ENCODE measurements at places on chromosomes 6 and 20.
A peak's percentile ranks its signal among the peaks of the same experiment; 100 is the strongest.

DNA sequence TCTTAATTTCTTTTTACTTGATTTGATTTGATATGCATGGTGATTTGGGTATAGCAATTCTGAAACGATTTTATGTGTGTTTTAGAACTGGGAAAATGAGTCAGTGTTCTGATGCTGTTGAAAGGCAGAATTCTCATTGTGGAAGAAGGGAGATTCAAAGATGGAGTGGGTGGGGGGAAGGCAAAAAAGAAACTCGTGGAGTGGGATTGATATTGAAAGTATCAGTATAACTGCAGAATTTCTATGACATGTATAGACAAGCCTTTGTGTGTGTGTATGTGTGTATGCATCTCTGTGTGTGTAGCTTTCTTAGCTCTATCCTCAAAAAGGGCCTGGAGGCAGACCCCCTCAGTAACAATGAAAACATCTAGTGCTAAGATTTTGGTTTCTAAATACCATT lies 184.3 kb upstream of the OLIG3 start:
- no peak for DNase-seq

DNA sequence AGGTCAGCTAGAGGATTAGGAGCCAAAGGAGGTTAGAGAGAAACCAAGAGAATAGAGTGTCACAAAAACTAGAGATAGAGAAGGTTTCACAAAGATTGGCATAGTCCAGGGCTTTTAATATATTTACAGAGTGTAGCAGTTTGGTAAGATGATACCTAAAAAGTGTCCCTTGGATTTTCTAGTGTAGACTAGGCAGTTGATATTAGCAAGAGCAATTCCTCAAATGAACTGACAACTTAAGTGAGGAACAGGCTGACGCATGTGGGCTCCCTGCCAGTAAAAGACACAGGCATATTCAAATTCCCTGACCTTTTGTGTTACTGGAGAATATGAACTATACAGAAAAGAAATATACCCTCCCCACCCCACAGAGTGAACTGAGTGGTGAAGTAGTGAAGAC lies 40.1 kb downstream of the VTA1 start:
- no peak for DNase-seq

DNA sequence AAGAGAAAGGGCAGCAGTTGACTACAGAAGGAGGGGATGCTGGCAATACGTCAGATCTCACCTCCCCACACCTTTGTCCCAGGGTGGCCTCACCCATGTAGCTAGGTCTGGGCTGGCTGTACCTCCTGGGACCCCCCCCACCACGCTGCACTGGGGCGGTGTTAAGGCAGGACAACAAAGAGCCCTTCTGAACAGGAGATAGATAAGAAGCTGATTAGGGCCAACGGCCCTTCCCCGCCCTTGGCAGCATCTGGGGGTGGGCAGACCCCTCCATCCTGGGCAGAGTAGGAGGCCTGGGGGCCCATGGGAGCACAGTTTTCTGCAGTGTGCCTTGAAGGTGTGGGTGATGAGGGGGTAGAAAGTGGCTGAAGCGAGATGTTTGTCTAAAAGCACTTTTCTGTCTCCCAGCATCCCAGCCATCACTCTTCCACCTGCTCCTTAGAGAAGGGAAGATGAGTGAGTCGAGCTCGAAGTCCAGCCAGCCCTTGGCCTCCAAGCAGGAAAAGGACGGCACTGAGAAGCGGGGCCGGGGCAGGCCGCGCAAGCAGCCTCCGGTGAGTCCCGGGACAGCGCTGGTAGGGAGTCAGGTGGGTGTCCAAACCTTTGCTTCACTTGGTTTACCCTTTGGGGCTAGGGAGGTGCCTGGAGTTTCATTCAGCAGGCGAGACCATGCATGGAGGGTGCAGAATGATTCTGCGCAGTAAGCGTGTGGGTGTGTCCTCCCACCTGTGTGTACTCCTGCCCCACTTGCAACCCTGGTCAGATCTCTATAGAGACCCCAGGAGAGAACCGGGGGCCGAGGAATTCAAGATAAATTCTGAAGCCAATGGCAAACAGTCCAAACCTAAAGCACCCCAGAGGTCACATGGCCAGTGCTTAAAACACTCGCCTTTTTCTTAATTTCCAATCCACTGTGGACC lies 3.9 kb downstream of the HMGA1 start:
- peak; percentile 26 for DNase-seq

DNA sequence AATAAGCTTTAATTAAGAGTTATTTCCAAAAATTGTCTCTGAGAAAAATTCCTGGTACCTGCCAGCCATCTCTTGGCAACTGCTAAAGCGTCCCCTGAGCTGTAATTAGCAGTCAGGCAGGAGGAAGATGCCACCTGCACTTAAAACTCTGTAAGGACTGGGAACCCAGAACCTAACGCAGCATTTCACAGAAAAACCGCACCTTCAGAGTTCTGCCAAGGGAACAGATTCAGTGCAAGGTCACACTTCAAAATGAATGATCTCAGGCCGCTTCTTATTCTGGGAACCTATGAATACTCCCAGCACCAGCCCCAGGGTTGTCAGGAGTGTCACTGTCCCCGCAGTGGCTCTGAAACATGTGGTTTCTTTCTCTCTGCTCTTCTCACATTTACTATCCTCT lies 36.7 kb downstream of the INSM1 start:
- DNase-seq = no peak

- DNase-seq = no peak
Measured at GRCh38 chr6:154276810-154277628, 79.6 kb downstream of the IPCEF1 start.

- DNase-seq = no peak
Measured at GRCh38 chr6:149723771-149724417, 6.0 kb upstream of the LATS1 start.

DNA sequence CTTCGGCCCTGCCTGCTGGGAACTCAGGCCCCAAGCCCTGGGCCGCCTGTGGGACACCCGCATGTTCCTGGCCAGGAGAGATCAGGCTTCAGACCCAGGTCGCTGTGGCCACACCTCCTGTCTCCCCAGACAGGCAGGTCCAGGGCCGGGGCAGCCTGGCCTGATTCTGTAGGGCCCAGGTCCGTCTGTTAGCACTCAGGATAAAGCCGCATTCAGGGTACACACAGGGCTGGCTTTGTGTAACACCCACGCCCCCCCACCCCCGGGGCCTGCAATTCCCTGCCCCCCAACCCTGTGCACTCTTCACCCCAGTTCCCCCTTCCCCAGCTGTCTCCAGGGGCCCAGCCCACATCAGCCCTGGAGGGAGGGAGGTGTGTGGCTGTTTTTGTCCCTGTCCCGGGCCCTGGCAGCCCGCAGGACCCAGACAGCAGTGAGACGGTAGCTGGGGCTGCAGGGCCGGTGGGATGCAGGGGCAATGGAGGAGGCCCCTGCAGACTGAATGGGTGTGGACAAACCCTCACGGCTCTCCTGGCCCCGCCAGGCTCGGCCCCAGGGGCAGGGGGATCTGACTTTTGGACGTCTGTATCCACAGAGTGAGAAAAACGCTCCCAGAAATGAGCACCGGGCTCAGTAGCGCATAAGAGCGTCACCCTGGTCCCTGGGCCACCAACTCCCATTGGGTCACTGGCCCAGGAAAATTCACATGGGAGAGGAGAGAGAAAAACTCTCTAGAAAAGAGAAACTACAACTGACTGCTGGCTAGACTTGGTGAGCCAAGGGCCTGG lies 42.4 kb upstream of the ZBP1 start:
- peak; percentile 43 for DNase-seq

- DNase-seq = no peak
Measured at GRCh38 chr6:108948181-108948661, 100.0 kb downstream of the ARMC2 start.

DNA sequence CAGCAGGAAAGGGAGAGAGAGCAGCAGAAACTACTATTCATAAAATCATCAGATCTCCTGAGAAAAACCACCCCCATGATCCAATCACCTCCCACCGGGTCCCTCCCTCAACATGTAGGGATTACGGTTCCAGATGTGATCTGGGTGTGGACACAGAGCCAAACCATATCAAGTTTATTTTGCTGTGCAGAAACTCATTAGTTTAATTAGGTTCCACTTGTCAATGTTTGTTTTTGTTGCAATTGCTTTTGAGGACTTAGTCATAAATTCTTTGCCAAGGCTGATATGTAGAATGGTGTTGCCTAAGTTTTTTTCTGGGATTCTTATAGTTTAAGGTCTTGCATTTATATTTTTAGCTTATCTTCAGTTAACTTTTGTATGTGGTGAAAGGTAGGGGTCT lies 422.0 kb upstream of the HS3ST5 start:
- DNase-seq = no peak

DNA sequence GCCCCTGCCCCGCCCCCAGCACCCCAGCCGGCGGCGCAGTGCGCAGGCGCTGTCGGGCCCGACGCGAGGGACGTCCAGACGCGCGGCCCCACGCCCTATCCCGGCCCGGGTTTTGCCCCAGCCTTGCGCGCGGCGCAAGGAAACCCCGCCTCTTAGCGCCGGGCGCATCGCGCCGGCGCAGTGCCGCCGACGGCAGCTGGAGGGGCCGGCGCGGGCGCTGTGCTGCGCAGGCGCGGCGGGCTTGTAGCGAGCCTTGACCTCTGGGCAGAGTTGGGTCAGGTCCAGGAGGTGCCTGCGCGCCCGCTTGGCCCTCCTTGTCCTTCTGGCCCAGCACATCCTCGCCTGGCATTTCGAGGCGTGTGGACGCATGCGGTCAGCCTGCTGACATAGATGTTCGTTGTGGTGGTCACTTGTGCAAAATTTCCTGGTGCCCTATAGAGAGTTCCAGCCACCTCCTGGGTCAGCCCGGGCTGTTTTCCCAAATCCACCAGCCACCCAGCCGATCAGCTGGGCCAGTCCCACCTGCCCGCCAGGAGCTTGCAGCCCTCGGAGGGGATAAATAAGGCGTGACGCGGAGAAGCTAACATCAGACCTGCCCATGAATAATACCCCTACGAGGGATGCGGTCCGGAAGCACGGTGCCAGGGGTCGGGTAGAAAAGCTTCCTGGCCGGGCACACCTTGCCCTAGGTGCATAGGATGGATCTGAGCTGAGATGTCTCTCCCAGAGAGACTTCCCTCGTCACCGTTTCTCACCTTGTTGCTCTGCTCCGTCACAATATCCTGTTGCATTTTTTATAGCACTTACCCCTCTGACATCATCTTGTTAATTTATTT lies 428 bp upstream of the PRELID3B start:
- peak; percentile 97 for DNase-seq

- no peak for DNase-seq
Measured at GRCh38 chr6:116214681-116215080, 39.2 kb downstream of the TSPYL4 start.

GRCh38 chr6:22057962-22058361 lies 238.9 kb downstream of the PRL start:
- no peak for DNase-seq

- no peak for DNase-seq
Measured at GRCh38 chr6:27517928-27518787, 45.3 kb upstream of the ZNF184 start.

- no peak for DNase-seq
Measured at GRCh38 chr6:133553652-133554051, 312.5 kb downstream of the EYA4 start.

GRCh38 chr6:169885831-169886230 lies 134.4 kb downstream of the ERMARD start:
- no peak for DNase-seq

GRCh38 chr6:38755874-38756273 lies 40.8 kb downstream of the DNAH8 start:
- no peak for DNase-seq

DNA sequence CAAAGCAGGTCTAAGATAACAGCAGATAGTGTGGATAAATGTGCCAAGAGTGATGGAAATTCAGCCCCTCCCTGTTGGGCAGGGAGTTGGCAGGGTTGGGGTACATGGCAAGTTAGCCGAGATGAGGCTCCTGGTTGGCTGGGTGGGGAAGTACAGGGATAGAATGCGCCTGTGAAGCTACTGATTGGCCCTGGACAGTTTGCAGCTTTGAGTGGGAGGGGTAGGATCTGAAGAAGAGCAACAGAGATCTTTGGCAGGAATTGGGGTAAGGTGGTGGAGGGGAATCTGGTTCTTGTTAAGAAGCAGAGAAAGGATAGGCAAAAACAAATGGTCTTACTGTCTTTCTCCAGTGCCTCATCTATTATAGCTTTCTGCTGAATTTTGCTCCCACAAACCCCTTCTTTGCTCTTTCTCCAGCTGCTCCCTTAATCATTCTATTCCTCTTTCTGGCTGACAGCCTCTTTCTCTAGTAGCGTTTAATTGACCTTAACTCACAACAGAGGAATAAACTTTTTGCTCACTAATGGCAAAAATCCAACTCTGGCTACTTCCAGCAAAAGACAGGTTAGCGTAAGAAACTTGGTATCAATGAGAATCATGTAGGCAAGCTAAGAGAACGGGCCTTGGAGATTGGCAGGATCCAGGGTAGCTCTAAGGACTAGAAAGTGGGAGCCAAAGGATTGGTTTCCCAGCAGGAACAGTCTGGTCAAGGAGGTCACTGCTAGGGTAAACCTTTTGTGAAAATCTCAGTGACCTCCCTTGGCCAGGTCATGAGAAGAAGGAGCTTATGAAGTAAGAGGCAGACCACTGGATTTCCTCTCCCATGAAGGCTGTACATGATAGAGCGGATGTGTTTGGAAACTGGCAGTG lies 86.3 kb upstream of the CARMIL1 start:
- no peak for DNase-seq

DNA sequence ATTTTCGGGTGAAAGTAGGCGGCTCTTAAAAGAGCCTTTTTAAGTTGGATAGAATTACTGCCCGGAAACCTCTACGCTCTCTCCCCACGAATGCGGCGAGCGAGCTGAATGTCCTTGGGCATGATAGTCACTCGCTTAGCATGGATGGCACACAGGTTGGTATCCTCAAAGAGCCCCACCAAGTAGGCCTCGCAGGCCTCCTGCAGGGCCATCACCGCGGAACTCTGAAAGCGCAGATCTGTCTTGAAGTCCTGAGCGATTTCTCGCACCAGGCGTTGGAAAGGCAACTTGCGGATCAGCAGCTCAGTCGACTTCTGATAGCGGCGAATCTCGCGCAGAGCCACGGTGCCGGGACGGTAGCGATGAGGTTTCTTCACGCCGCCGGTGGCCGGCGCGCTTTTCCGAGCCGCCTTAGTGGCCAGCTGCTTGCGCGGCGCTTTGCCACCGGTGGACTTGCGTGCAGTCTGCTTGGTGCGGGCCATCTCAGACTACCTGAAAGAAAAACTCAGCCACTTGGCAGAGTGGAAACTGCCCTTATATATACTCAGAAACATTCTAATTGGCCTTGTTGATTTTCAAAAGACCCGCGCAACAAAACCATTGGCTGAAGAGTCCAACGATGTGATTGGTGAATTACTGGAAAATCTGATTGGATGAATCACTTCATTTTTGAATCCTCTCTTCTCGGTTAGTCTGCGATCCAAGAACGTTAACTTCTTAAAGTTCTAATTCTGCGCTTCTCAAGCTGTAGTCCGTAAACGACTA lies 93.9 kb upstream of the BTN3A2 start:
- DNase-seq = peak; percentile 52

DNA sequence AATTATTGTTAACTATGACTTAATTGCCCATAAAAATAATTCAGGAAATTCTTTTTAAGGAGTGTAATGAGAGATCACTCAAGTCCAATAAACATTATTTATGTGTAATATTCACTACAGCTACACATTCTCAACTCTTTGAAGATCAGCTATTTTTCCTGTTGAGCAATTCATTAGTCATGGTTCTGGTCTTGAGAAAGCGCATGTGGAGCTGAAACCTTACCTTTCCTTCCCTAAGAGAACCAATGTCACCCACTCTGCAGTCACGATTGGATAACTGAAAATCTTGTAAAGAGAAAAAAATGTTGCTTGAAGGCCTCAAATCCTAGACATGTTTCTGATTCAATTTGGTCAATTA lies 736.9 kb upstream of the MARCKS start:
- DNase-seq = no peak

GRCh38 chr6:156862711-156863110 lies 85.5 kb downstream of the ARID1B start:
- DNase-seq = no peak

Measured in lower lobe of right lung (tissue), 2 donors.